ENCODE measurements at places on chromosomes 3 and 15. TPM values are rescaled to one million over a fixed set of nuclear protein-coding genes. Genes with fewer than 3 reads are reported as not detected.
A peak's percentile ranks its signal among the peaks of the same experiment; 100 is the strongest.

DNA sequence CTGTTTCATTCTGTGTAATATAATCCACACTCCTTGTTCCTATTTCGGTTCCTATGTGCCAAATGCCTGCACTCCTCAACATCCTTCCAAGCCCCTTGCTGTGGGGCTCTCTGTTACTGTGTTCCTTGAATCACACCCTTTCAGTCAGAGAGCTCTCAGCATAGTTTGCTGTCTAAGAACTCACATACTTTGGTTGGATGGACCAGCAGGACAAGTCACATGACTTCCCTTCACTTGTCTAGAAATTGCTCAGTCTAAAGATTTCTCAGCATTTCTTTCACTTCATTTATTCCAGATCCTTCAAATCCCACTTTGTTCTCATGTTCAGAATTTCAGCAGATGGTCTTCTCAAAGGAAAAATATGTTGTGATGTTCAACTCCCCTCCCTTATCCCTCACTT is 203.5 kb upstream of the PFN2 start:
- no peaks in the 10 kb centered on the region for H3K4me1 ChIP-seq
- DNase-seq, result no peak
- no peaks in the 10 kb centered on the region for H3K27me3 ChIP-seq
- no peak overlapping the region for H3K4me3 ChIP-seq
- no peak overlapping the region for H3K27ac ChIP-seq

GRCh38 chr15:92818651-92819277 is 81.4 kb upstream of the CHD2 start:
- H3K4me3 ChIP-seq, result no peak overlapping the region
- no peak for DNase-seq
- H3K4me1 ChIP-seq, result peaks cover 41% of the 10 kb centered on the region
- H3K27me3 ChIP-seq, result no peaks in the 10 kb centered on the region
- H3K27ac ChIP-seq, result peak overlapping the region; percentile 85
- H3K36me3 ChIP-seq, result no peaks in the 10 kb centered on the region

DNA sequence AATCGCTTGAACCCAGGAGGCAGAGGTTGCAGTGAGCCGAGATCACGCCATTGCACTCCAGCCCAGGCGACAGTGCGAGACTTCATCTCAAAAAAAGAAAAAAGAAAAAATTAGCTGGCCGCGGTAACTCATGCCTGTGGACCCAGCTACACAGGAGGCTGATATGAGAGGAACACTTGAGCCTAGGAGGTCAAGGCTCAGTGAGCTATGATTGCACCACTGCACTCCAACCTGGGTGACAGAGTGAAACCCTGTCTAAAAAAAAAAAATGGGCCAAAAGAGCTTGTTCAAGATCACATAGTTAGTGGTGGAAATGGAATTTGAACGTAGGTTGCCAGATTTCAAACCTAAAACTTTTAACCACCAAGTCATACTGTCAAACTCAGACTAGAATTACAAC is 46.2 kb upstream of the PPP4R2 start:
- H3K36me3 ChIP-seq, result no peaks in the 10 kb centered on the region
- no peak for DNase-seq
- no peaks in the 10 kb centered on the region for H3K4me1 ChIP-seq
- no peaks in the 10 kb centered on the region for H3K27me3 ChIP-seq

DNA sequence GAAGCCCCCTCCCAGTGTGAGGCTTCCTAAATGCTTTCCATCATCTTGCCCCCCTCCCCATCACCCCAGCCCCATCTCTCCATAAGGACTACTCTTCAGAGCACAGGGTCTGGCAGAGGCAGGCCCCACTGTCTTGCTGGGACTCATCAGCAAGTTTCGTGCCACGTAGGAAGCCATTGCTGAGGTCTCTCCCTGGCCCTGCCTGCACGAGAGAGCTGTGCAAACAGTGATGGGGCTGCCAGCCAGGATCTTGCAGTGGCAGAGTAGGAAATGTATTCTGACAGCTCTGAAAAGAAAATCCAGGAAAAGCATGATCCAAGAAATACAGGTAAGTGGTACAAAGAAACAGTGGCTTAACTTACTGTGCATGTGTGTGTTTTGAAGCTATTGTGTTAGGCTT is 22.6 kb downstream of the ISL2 start:
- no peak for DNase-seq
- H3K36me3 ChIP-seq, result no peaks in the 10 kb centered on the region
- no peak overlapping the region for H3K27ac ChIP-seq
- H3K4me1 ChIP-seq, result no peaks in the 10 kb centered on the region

- peaks cover 24% of the 10 kb centered on the region for H3K4me1 ChIP-seq
- no peaks in the 10 kb centered on the region for H3K36me3 ChIP-seq
- H3K27me3 ChIP-seq, result no peaks in the 10 kb centered on the region
- no peak overlapping the region for H3K4me3 ChIP-seq
Observed at GRCh38 chr3:172145031-172145686, 105.8 kb downstream of the FNDC3B start.

- no peaks in the 10 kb centered on the region for H3K4me1 ChIP-seq
- no peak overlapping the region for H3K4me3 ChIP-seq
- H3K27ac ChIP-seq, result no peak overlapping the region
- no peaks in the 10 kb centered on the region for H3K27me3 ChIP-seq
- DNase-seq, result no peak
Observed at GRCh38 chr15:83913034-83913632, 259.2 kb downstream of the ADAMTSL3 start.

GRCh38 chr15:63370764-63371163 is 10.9 kb downstream of the CA12 start:
- DNase-seq, result no peak
- peaks cover 28% of the 10 kb centered on the region for H3K4me1 ChIP-seq
- no peak overlapping the region for H3K4me3 ChIP-seq
- no peak overlapping the region for H3K27ac ChIP-seq
- no peaks in the 10 kb centered on the region for H3K36me3 ChIP-seq

GNAT1 gene
- total RNA-seq, result not detected

GREM1 gene
- total RNA-seq, result 23.5 TPM

DUOXA1 gene
- not detected for total RNA-seq

SLC7A14 gene
- total RNA-seq, result 0.48 TPM

GOLGA6A gene
- total RNA-seq, result not detected

TRIM71 gene
- total RNA-seq, result not detected

Measured in transverse colon (tissue), 4 donors.